Foreskin melanocyte (primary cell): ENCODE measurements at places on chromosomes 11 and 22.

DNA sequence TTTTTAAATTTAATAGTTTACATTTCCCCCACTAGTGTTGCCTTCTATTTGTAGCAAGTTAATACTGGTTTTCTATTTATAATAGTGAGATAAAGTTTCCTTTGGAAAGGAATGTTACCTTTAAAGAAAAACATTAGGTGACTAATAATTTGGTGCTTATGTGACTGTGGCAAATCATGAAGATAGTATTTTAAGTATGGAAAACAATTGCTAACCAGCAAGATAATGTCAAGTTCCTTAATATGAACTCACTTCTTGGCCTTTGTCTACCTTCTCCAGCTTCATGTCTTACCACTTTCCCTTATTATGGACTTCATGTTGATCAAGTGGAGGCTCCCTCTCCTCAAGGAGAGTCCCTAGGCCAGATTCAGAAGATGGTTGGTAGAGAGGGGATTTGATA is 27.2 kb downstream of the ARHGEF12 start:
- DNase-seq = no peak

DNA sequence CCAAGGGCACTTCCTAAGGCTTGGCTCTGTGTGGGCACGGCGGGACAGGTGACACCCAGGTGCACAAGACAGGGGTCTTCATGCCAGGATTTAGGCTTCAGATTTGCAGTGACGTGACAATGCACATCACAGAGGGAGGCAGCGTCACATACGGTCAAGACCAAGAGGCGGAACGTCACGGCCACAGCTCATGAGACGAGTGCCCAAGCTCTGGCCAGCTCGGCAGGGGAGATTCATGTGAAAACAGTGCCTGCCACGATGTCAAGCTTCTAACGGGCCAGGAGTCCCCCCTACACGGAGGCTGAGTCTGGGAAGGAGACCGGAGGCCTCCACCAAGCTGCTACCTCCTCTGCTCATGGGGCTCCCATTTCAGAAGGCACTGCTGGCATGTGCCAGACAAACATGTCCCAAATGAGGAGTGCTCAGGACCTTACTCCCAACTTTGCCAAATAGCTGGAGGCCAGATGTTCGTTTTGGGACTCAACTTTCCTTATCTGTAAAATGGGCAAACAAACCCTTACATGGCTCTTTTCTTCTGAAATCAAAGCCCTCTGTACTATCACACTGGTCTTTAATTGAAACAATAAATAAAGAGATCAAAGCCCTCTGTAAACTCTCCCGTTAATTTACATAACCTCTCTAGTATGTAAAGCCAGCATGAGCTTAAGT is 16.6 kb downstream of the VPS37C start:
- no peak for DNase-seq

DNA sequence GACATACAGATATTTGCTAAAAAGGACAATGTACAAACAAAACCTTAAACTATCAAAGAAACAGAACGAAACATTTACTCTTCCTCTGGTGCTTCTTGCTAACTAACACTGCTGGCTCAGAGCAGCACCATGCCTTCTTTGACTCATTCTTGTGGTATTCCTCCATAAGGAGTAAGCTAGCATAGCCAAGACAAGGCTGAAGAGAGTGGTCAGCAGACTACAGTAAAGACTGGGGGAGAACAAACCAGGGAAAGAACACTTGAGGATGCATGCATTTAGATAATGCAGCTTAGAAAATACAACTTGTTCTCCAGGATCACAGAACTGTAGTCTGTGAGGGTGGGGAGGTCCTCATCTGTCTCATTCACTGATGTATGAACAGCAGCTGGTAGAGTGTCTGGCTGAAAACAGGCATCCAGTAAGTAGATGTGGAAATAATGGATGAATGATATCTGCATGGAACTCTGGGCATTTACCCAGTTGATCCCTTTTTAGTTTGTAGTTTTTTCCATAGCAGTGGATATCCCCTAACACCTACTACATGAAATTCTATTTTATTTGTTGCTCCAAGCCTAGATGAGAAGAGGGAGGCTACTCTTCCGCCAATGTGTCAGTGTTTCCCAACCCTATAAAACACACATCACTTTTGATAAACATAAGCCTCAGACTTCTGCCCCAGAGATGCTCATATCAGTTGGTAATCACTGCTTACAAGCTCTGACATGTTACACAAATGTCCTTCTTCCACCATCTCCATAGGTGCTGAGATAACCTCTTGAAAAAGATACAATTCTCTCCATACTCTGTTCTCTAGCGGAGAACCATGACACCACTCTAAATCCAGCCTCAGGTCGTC is 7.3 kb downstream of the SNX19 start:
- peak; percentile 47 for DNase-seq

DNA sequence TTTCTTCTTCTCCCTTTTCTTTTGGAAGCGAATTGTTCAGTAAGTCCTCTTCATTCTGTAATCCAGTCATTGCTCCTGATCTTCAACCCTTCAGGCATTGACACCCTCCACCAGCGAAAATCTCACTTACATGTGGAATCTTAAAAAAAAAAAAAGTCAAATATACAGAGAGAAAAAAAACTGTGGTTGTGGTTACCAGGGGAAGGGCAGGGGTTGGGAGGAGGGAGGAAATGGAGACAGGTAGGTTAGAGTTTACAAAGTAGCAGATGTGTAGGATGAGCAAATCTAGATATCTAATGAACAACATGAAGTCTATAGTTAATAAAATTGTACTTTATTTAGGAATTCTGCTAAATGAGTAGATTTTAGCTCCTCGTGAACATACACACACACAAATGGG is 17.7 kb upstream of the TMEM123 start:
- no peak for DNase-seq

GRCh38 chr11:79397252-79397651 is 43.6 kb downstream of the TENM4 start:
- no peak for DNase-seq

GRCh38 chr22:46863794-46864193 is 101.3 kb downstream of the TBC1D22A start:
- no peak for DNase-seq

- DNase-seq = no peak
Measured at GRCh38 chr22:46107753-46108563, 42.4 kb upstream of the PPARA start.

- no peak for DNase-seq
Measured at GRCh38 chr11:36007127-36007655, 63.3 kb downstream of the LDLRAD3 start.

GRCh38 chr11:16977136-16977993 is 36.8 kb downstream of the PLEKHA7 start:
- DNase-seq = no peak

- no peak for DNase-seq
Measured at GRCh38 chr22:50114221-50115021, 24.6 kb downstream of the MOV10L1 start.

GRCh38 chr11:7413961-7414915 is 71.1 kb upstream of the OLFML1 start:
- no peak for DNase-seq

- no peak for DNase-seq
Measured at GRCh38 chr11:2743427-2744110, 43.8 kb upstream of the KCNQ1OT1 start.

DNA sequence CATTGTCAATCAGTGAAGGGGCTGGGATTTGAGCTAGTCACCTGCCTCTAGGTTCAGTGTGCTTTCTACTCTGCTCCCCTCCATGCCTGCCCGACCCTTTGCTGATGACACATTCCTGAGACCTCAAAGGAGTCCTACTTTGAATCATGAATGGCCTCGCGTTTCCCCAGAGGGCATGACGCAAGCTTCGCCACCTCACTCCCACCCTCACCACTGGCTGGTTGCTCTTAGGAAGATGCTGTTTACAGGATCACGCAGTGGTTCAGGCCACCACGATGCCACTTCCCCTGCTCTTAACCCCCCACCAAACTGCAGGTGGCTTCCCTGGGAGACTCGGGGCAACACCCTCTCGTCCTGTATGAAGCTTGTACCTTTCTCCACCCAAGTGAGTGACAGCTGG is 62.9 kb upstream of the B3GAT1 start:
- no peak for DNase-seq

GRCh38 chr11:1882265-1883238 is 9.1 kb downstream of the PRR33 start:
- DNase-seq = peak; percentile 27

DNA sequence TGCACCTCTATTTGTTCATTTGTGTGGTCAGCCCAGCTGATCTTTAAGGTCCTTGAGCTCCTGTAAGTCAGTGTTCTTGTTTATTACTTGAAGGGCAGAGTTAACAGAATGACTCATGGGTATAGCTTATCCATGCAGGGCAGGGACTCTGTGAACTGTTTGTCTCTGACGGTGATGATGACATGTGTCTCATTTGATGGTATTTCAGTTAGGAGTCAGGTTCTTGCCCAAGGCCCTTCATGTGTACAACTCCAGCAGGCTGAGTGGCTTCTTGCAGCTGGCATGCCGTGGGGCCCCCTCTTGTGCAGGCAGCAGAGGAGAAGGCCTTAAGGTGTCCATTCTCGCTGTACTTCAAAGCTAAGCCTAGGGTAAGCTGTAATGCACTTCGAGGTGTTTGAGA is 165.1 kb downstream of the DBX1 start:
- DNase-seq = no peak

GRCh38 chr22:43666457-43666856 is 145.6 kb downstream of the EFCAB6 start:
- DNase-seq = no peak

DNA sequence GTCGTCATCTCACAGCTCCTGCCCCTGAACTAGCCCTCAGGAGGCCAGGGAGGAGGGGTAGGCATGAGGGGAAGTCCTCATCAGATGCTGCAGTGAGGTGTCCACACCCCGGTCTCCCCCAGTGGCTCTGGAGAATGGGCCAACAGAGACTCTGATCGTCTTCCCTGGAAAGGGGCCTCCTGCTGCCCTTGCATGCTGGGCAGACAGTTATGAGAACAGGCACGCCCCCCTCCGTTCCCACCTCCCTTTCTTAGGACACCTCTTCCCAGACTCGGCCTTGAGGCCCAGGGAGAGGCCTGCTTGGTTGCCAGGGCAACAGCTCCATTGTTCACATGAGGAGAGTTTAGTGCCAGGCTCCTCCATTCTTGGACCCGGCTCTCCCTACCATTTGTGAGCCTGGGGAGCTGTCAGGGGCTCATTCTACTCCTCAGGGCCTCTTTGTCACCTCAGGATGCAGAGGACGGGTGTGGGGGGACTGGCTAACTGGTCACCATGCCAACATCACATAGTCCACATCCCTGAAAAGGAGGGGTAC is 157.7 kb downstream of the TTC17 start:
- DNase-seq = no peak

- no peak for DNase-seq
Measured at GRCh38 chr11:71153005-71153390, 99.4 kb downstream of the SHANK2 start.

GRCh38 chr22:46445771-46446420 is 91.5 kb downstream of the CELSR1 start:
- DNase-seq = no peak

- DNase-seq = no peak
Measured at GRCh38 chr11:66450560-66450959, 11.9 kb upstream of the MRPL11 start.

DNA sequence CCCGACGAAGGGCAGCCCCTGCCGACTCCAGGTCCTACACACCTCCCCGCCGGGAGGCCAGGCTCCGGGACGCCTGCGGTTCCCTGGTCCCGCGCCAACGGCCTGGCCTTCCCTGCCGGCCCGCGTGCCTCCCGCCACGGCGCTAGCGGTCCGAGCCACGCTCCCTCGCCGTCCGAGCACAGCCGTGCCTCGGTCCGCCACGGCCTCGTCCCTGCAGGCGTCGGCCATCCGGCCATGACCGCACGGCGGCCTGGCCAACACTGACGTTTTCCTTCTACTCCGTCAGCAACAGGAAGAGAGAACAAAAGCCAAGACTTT is 532 bp downstream of the EIF4G2 start:
- DNase-seq = no peak

DNA sequence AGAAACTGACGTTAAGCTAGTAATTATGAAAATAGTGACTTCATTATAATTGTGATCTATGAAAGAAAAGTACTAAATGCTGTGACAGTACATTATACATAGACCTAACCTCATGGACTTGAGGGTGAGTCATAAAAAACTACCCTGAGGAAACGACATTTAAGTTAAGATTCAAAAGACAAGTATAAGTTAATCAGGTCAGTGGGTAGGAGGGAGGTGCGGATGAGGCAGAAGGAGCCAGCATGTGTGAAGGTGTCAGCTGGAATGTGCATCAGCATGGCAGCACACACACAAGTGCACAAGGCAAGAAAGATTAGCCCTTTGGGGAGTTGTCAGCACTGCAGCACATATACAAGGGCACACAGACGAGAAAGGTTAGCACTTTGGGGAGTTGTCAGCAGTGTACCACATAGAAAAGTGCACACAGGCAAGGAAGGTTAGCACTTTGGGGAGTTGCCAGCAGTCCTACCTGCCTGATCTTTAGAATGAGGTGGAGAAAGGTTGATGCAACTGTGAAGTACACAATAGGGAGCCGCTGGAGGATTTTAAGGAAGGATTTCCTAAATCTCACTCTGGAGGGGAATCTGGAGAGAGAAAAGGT is 31.6 kb upstream of the CAVIN3 start:
- no peak for DNase-seq

- DNase-seq = no peak
Measured at GRCh38 chr11:75603791-75604736, 42.0 kb downstream of the SERPINH1 start.

GRCh38 chr22:37459206-37459605 is 27.0 kb downstream of the MFNG start:
- no peak for DNase-seq

DNA sequence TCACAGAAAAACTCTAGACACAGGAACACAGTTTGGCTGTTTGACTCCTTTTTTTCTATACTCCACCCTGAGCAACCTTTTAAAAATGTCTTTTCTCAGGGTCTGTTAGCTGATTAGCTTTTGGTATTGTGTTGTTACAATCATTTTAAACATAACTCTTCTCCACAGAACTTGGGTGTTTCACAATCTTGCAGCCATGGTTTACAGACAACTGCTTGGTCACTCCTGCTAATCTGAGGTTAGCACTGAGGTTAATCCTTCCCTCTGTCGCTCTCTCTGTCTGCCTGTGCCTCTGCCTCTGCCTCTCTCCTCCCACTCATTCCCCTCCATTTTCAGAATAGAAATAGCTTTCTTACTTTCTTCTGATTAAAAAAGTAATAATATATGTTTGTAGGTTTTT is 62.4 kb upstream of the ZBED5 start:
- no peak for DNase-seq

DNA sequence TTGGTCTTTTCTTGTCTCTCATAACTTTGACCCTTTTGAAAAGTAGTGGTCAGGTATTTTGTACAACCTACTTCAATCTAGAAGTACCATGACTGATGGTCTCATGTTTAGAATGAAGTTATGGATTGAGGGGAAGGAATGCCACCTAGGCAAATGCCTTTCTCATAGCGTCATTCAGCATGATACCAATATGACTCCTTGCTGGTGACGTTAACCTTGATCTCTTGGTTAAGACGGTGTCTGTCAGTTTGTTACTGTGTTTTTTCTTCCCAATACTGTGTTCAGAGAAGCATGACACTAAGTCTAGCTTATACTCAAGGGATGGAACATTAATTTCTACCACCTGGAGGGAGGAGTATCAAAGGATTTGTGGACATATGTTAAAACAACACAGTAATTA is 130.9 kb downstream of the KIF18A start:
- no peak for DNase-seq

- DNase-seq = no peak
Measured at GRCh38 chr22:25134451-25134850, 65.2 kb upstream of the CRYBB3 start.

GRCh38 chr11:27882066-27882697 is 181.9 kb upstream of the BDNF start:
- DNase-seq = no peak

- DNase-seq = no peak
Measured at GRCh38 chr11:86901599-86901998, 53.6 kb downstream of the FZD4 start.

- DNase-seq = no peak
Measured at GRCh38 chr11:117706322-117706814, 90.6 kb downstream of the DSCAML1 start.
